GDM1 (cell line): ENCODE measurements at places on chromosomes 7 and 10.

- peak; percentile 39 for DNase-seq
These were observed 10.1 kb downstream of the NUDT1 start for GRCh38 chr7:2251841-2252771.

GRCh38 chr7:142513178-142513955, 235.9 kb upstream of the PRSS1 start:
- no peak for DNase-seq

GRCh38 chr10:94571528-94571927, 25.9 kb downstream of the HELLS start:
- no peak for DNase-seq

GRCh38 chr7:3310884-3311283, 9.8 kb downstream of the SDK1 start:
- DNase-seq = no peak

GRCh38 chr7:124295289-124295688, 262.4 kb upstream of the TMEM229A start:
- DNase-seq = no peak

DNA sequence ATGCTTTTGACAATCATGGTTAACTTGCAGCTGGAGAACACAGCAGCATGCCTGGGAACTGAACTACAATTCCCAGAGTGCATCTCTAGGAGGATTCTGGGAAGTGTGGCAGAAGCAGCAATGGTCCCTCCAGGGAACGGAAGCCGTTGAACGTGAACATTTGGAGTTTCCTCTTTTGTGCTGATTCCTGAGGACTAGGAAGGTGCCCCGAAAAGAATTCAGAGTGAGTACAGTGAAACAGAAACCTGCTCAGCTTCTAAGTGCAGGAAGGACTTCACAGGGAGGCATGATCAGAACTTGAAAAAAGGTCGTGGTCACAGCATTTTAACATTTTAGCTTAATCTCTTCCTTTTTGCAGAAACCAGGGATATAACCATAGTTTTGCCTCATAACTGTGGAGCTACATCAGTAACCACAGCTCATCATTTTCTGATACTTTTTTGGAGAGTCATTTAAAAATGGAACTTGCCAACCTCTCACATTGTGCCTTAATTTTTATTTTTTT, at the start of gene NUDT13:
Gene NUDT13, plus strand, starts transcription at position 111 of the 505 bp plus-strand sequence. CDS start 3,911 bp downstream, outside the sequence.
- peak; percentile 79 for DNase-seq
